ENCODE measurements at places on chromosomes 4 and X. TPM values are rescaled to one million over a fixed set of nuclear protein-coding genes. Genes with fewer than 3 reads are reported as not detected.

DNA sequence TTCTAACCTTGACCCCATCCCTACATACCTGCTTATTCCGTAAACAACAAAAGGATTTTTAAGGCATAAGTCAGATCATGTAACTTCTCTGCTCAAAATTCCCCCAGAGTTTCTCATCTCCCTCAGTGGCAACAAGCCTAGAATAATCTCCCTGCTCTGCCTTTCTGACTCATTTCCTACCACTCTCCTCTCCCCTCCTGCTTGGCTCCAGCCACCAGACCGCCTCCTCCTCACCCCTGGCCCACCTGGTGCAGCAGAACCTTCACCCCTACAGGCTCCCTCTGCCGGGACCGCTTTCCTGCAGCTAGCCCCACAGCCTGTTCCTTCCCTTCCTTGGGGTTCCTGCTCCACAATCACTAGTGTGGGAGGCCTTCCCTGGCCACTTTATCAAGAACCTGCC lies 32.1 kb downstream of the TSPAN5 start:
- H3K27me3 ChIP-seq = no peaks in the 10 kb centered on the region
- H3K36me3 ChIP-seq = no peaks in the 10 kb centered on the region
- no peak for DNase-seq
- no peak overlapping the region for H3K4me3 ChIP-seq
- no peak overlapping the region for H3K27ac ChIP-seq
- no peaks in the 10 kb centered on the region for H3K4me1 ChIP-seq

The HSFX2 gene
- total RNA-seq = not detected

The AMER1 gene
- total RNA-seq = 4.5 TPM

GRCh38 chrX:2489446-2490445 lies 11.0 kb downstream of the DHRSX start:
- DNase-seq = no peak
- no peak overlapping the region for H3K27ac ChIP-seq
- no peaks in the 10 kb centered on the region for H3K4me1 ChIP-seq

DNA sequence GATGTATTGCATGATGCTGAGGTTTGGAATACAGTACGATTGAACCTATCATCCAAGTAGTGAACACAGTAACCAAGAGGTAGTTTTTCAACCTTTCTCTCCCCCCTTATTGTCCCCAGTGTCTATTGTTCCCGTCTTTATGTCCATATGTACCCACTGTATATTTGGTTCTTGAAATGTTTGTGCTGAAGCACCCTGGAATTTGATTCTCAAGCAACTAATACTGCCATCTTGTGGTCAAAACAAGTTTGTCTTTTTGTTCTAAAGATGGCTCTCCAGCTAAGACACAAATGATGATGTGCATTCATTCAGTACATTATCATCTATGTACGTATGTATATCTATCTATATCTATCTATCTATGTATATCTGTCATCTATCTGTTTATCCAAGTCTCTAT lies 33.5 kb upstream of the DCX start:
- no peak overlapping the region for H3K27ac ChIP-seq
- no peaks in the 10 kb centered on the region for H3K27me3 ChIP-seq
- H3K4me3 ChIP-seq = no peak overlapping the region
- H3K4me1 ChIP-seq = no peaks in the 10 kb centered on the region
- no peaks in the 10 kb centered on the region for H3K36me3 ChIP-seq
- no peak for DNase-seq

The GPC4 gene
- 55.5 TPM for total RNA-seq

The BTK gene
- 34.1 TPM for total RNA-seq
